Brain (organoid and tissue), 16 donors: ENCODE measurements at places on chromosomes 4 and X.
A peak's percentile ranks its signal among the peaks of the same experiment; 100 is the strongest.

DNA sequence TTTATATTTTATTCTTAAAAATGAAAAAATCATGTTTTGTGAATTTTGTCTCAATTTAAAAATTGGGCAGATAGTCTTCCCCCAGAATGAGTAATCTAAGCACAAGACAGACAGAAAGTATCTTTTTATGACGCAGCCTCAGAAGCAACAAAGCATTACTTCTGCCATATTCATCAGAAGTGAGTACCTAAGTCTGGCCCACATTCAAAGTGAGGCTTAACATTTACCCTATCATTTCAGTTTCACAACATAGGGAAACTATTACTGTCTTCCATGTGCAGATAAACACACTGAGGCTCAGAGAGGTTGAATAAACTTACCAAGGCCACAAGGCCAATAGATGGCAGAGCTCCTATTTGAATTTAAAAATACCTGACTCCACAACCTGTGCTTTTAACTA is 4.4 kb upstream of the PRDX4 start:
- DNase-seq, result no peak

GRCh38 chr4:40592034-40592433 is 37.6 kb downstream of the RBM47 start:
- DNase-seq, result no peak

GRCh38 chrX:74890676-74891430 is 34.4 kb downstream of the NEXMIF start:
- no peak for DNase-seq

GRCh38 chr4:2647403-2648158 is 108.6 kb downstream of the TNIP2 start:
- DNase-seq, result no peak

DNA sequence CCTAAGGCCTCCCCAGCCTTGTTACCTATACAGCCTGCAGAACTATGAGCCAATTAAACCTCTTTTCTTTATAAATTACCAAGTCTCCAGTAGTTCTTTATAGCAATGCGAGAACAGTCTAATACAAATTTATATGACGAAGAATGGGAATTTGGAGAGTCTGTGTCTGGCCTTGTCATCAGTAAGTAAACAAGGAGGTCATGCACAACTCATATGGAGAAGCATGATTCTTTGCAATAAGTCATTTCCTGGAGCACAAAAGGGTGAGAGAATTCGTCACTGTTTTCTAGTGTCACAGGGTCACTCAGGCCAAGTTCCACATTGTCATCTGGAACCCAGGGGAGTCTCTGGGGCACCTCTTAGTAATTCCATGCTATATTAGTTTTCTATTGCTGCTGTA is 49.0 kb upstream of the HS6ST2 start:
- no peak for DNase-seq

GRCh38 chrX:49249071-49249470 is 13.8 kb downstream of the CCDC22 start:
- DNase-seq, result no peak

DNA sequence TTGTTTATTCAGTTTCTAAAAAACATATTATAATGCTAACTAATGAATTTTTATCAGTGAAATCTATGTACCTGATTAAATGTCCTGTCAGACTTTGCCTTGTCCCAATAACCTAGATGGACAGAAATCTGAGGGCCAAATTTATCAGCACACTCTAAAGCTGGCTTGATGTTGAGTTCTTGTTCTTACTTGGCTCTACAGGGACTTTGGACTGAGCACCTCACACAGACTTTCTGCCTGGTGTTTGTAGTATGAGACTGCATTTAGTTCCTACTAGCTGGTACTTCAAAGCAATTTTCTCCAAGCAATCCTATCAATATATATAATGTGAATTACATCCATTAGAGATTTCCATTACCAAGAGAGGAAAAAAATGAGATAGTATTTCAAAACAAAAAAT is 37.8 kb downstream of the INTS12 start:
- DNase-seq, result no peak

DNA sequence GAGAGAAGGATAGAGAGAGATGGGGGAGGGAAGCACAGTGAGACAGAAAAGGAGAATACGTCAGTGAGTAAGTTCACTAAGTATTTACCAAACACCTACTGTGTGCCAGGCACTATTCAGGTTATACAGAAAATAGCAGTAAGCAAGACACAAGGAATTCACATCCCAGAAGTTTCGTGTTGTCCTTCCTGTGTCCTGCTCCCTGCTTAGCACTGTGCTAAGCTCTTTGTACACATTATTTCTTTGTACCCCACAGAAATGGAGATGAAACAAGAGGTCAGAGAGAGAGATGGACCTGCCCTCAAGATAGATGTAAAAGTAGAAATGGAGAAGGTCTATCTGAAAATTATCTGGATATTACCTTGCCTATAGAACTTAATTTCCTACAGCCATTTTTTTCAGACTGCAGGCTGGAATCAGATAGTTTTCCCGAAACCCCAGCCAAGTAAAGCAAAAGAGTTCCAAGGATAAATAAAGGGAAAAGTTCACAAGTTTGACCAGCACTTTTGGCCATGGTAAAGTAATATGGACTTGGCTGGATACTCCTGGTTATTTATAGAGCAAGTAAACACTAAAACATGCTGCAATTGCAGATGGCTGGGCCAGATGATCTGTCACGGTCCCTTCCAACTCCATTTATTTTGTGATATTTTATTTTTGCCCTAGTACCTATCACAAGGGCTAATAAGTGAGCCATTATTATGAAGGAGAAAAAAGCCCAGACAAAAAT is 353.7 kb upstream of the SLC7A11 start:
- DNase-seq, result peak; percentile 25

DNA sequence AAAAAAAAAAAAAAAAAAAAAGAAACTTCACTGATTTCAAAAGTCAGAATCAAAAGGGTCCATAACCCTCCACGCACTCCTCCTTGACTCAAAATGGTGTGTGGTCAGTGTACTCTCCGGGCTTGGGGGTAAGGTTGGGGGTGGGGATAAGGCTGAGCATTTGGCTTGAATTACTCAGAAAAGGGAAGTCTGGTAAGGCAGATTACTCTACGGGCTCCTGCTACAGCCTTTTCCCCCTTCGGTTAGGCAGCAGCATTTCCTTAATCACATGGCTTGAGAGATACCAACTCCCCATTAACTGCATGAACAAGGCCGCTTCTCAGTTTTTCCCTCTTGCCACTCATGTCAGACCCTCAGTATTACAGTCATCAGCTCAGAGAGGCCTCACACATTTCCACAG is 135.4 kb upstream of the DUSP21 start:
- DNase-seq, result no peak

- DNase-seq, result no peak
Measured at GRCh38 chr4:118842055-118842454, 6.1 kb upstream of the SEC24D start.

GRCh38 chr4:23001478-23001877 is 308.7 kb downstream of the GBA3 start:
- DNase-seq, result no peak

DNA sequence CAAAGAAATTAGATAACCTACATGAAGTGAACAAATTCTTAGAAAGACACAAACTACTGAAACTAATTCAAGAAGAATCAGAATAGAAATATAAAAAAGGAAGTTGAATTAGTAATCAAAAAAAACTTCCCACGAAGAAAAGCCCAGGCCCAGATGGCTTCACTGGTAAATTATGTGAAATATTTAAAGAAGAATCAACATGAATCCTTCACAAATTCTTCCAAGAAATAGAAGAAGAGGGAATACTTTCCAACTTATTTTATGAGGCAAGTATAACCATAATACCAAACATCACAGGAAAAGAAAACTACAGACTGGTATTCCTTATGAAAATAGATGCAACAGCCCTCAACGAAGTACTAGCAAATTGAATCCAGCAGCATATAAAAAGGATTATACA is 30.7 kb downstream of the MOSPD2 start:
- no peak for DNase-seq

DNA sequence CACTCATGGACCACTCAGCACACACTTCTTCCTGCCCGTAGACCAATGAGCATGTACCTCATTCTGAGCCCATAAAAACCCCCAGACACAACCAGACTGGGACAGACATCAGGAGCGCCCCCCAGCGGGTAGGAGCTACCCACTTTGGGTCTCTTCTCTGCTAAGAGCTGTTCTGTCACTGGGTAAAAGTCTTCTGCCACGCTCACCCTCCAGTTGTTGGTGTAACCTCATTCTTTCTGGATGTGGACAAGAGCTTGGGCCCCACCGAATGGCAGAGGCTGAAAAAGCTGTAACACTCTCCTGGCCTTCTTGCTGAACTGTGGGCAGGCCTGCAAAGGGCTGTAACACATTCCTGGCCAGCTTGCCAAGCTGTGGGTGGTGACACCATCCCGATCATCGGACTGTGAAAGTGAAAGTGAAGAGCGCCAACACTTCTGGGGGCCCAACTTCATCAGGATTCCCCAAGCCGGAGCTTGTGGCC is 137.6 kb downstream of the TECRL start:
- DNase-seq, result no peak

- no peak for DNase-seq
Measured at GRCh38 chr4:86050496-86050895, 309.4 kb downstream of the MAPK10 start.

- peak; percentile 75 for DNase-seq
Measured at GRCh38 chrX:56733459-56734046, 4.5 kb downstream of the NBDY start.

GRCh38 chr4:155617296-155617695 is 49.4 kb upstream of the GUCY1A1 start:
- DNase-seq, result no peak

- DNase-seq, result no peak
Measured at GRCh38 chr4:185693548-185694215, 118.3 kb downstream of the SORBS2 start.

DNA sequence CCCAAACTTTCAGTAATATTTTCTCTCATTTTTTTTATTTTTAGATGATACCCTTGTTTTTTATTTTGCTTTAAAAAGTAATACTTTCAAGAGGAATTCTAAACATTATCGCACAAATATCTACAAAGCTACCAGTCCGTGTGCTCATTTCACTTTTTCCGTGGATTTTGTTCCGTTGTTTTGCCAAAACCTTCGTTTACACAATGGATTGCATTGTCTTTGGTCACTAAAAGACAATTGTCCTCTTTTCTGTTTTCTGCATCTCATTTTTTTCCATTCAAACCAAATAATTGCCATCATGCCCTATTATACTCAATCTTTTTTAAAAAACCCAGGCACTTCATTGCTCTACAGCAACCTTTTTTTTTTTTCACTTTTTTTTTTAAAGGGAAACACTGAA is 214.9 kb downstream of the CXXC4 start:
- DNase-seq, result no peak

- no peak for DNase-seq
Measured at GRCh38 chr4:730511-730910, 24.9 kb downstream of the PCGF3 start.

DNA sequence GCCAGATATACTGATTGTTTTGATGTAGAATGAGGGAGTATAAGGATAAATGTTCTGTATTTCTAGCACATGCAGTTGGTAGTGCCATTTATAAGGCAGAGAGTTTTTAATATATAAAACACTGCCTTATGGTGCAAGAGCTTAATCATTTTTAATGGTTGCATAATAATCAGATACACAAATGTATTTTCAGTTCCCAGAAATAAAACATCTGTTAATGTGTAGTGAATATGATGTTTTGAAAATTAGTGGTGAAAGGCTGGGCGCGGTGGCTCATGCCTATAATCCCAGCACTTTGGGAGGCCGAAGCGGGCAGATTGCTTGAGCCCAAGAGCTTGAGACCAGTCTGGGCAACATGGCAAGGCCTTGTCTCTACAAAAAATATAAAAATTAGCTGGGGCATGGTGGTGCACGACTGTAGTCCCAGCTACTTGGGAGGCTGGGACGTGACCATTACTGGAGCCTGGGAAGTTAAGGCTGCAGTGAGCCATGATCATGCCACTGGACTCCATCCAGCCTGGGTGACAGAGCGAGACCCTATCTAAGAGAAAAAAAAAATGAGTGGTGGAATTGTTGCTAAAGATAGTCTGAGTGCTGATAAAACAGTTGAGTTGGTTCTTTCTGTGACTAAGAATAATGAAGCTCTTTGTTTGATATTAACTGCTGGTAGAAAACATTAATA is 29.3 kb downstream of the CLCN3 start:
- no peak for DNase-seq

GRCh38 chr4:163553146-163553545 is 58.7 kb downstream of the TMA16 start:
- DNase-seq, result no peak

- no peak for DNase-seq
Measured at GRCh38 chrX:66654411-66654810, 15.5 kb upstream of the EDA2R start.

GRCh38 chrX:2451501-2452316 is 49.1 kb downstream of the DHRSX start:
- no peak for DNase-seq

DNA sequence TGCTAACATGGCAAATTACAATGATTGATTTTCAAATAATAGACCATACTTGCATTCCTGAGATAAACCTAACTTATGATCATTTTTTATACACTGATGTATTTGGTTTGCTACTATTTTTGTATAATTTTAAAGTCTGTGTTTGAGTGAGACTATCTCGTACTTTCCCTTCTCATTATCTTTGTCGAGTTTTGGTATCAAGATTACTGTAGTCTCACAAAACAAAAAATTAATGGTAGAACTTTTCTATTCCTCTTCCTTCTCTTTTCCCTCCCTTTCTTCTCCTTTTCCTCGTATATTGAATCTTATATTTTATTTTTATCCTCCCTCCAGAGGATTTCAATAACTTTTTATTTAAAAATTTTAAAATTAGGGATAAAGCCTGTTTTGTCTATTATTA is 41.5 kb downstream of the RGS12 start:
- no peak for DNase-seq

DNA sequence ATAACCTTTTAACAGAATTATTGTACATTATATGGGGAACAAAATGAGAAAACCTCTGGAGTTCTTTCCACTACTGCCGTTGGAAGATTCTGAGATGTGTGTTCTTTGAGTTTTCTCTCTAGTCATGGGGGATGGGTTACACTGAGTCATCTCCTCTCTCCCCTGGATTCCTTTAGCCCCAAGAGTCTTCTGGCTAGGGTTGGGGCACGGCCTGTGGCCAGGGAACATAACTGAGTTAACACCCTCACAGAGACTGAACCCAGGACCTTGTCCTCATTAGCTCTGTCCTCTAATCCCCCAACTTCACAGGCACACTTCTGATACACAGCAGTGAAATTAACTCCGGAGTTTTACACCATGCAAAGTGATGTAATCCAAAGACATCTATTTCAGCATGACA is 142.3 kb upstream of the F9 start:
- DNase-seq, result no peak

DNA sequence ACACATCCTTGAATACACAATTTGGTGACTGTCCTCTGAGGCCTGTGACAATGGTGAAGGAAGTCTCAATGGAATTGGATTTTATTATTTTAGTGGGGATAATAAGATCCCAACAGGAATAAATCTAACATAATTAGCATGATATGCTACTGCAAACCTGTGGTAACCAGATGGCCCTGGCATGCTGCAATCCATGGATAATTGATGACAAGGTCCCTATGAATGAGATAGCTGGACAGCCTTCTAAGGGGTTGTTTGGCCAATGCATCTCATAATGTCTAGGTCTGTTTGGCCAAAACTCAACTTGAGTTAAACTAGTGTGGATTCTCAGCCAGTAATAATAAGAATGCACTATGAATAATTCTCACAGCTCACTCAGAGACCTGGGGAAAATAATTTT is 145.3 kb upstream of the GALNTL6 start:
- no peak for DNase-seq

GRCh38 chr4:43146198-43146597 is 253.7 kb downstream of the GRXCR1 start:
- no peak for DNase-seq
